Fibroblast of the aortic adventitia (primary cell): ENCODE measurements at places on chromosomes 2 and 18. TPM values are rescaled to one million over a fixed set of nuclear protein-coding genes. Genes with fewer than 3 reads are reported as not detected.

MRO gene
- total RNA-seq, result under 0.01 and 6.5 TPM in 2 replicates

CRYBA2 gene
- not detected in 2 replicates for total RNA-seq

RESP18 gene
- not detected in 2 replicates for total RNA-seq

SCN9A gene
- 14.0 and 22.9 TPM in 2 replicates for total RNA-seq

GRCh38 chr2:3170792-3171455 lies 206.7 kb downstream of the EIPR1 start:
- DNase-seq, result no peak

DNA sequence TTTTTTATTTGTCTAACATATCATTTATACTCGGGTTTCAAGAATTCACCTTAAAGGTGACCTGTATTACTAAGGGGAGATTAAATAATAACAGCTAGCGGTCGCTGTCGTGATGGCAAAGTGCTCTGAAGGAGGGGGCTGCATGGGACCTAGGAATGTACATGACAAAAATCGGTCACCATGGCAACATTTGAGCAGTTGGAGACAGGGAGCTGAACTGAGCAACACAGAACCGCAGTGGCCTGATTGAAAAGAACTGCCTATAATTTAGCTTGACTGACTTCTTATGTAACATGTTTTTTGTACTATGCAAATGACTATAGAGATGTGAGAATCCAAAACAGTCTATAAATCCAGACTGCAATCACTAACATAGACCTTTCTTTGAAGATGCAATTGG lies 34.3 kb upstream of the EPHA4 start:
- no peak for DNase-seq

DNA sequence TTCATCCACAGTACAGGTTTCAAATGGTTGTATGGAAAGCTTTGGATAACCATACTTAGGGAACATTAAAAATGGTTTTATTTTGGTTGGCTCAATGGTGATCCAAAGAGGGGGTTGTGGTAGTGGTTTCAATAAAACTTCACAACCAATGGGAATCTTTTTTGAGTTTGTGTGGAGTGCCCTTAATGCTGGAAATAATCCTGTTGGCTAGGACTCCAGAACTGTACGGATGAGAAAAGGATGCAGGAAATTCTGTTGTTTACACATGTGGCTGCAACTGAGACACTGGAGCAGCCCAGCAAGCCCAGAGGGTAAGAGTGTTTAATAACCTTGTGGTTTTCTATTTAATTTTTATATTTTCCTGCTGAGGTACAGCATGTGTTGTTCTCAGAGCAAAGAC lies at the start of gene CCDC102B:
Gene CCDC102B, plus strand, starts transcription at position 210 of the 400 bp plus-strand sequence. CDS start 38,684 bp downstream, outside the sequence.
- peak; percentile 17 for DNase-seq

GRCh38 chr2:3982160-3982559 lies 278.8 kb downstream of the DCDC2C start:
- no peak for DNase-seq

DNA sequence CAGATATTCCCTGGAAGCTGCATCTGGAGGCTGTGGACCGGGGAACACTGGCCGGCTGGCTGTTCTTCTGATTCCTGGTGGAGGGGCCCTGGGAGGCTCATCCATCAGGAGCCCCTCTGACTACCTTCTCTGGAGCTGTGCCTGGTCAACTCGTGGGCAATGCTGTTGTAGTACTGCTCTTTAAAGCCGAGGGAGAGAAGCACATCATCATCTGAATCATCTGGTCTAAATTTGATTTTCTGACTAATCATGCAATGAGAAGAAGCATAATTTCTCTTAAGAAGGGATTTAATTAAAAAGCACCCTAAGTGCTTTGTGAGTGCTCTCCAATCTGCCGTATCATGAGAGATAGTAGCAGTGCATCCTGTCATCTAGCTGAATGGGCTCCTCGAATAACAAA lies 229.5 kb downstream of the FHOD3 start:
- DNase-seq, result no peak

- no peak for DNase-seq
Measured at GRCh38 chr18:10412933-10413332, 41.5 kb upstream of the APCDD1 start.

GRCh38 chr2:107502539-107502938 lies 324.2 kb upstream of the RGPD4 start:
- DNase-seq, result no peak

- DNase-seq, result no peak
Measured at GRCh38 chr2:39732482-39732881, 46.6 kb downstream of the THUMPD2 start.

GRCh38 chr2:124683536-124684428 lies 658.7 kb downstream of the CNTNAP5 start:
- peak; percentile 21 for DNase-seq

DNA sequence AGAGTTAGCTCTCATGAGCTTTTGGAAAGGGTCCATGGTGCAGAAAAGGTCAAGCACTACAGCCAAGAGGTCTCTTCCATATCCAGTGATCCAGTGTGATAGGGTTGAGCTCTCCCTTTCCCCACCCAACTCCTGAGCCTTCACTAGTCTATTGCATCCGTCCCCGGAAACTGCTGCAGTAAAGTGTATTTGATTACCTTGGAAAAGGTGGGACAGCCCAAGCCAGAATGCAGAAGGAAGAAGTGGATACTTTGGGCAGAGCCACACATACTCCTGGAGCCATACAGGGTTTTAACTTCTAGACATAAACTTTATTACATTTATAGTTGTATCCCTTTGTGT lies 3.6 kb downstream of the PNKD start:
- DNase-seq, result no peak

DNA sequence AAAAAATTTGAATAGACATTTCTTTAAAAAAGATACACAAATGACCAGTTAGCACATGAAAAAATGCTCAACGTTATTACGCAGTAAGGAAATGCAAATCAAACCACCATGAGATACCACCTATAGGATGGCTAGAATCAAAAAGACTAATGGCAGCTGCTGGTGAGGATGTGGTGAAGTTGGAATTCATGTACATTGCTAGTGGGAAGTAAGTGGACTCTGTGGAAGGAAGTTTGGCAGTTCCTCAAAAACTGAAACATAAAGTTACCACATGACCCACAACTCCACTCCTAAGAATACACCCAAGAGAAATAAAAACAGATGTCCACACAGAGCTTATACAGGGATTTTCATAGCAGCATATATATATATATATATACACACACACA lies 51.2 kb downstream of the MBP start:
- DNase-seq, result peak; percentile 81

- DNase-seq, result peak; percentile 81
Measured at GRCh38 chr2:224195925-224196571, 157.0 kb upstream of the SERPINE2 start.

DNA sequence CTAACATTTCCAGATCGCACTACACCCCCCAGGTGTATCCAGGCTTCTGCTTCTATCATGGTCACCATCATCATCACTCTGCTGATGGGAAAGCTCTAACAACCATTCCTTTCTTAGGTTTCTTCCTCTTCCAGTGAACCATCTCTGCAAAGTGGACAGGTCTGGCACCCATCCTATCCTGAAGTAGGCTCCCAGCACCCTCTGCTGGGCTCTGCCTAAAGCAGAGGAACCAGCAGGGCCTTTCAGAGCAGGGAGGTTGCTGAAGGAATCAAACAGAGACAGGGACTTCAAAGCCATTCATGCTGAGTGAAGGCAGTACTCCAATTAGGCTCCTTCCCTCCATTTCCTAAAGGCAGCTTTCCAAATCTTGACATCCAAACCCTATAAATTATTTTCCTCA lies 27.2 kb upstream of the SATB2 start:
- peak; percentile 21 for DNase-seq

GRCh38 chr2:239873656-239874635 lies 151.2 kb downstream of the NDUFA10 start:
- DNase-seq, result no peak

- no peak for DNase-seq
Measured at GRCh38 chr2:11168488-11168887, 13.2 kb downstream of the SLC66A3 start.

DNA sequence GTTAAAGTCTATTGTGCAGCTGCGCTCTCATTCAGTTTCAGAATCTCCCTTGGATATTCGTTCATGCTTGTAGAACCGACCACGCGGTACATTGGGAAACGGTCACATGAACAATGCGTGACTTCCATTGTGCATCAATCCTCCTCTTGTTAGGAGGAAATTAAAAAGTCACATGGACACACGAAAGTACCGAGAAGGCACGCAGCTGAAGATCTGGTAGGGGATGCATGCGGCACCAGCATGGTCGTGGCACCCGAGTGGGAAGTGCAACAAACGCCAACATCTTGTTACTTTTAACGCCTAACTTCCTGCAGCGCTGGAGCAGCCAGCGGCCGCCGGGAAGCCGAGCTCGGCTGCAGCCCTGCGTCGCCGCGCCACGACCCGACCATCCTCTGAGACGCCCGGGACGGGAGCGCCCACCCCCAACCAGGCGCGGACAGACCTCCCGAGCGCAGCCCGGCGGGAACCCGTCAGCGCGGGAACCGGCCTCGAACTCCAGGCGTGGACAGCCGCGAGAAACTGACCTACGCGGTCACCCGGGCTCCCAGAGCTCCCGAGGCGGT lies 412 bp downstream of the OSBPL1A start:
- DNase-seq, result peak; percentile 81

DNA sequence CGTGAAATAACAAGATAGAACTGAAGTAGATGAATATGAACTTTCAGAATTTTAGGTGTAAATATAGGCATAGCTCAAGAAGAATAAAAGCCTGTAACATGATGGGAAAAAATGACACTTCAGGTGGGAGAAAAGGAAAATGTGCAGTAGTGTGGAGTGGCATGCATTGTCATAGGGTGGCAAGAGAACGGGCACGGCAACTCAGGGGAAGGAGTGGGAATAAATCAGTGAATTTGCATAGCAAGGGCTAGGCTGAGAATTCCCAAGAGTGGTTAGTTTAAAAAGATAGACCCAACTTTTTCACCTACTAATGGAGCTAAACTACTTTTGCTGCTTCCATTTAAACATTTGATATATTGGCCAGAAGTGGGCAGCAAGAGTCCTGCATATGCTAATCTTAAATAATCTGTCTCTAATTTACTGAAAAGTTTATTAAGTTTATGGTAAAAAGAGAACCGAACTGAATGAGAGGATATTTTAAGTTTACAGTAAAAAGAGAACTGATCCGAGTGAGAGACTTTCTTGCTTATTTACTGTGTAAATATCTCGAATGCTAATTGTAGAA lies 228.1 kb downstream of the CTNNA2 start:
- no peak for DNase-seq

DNA sequence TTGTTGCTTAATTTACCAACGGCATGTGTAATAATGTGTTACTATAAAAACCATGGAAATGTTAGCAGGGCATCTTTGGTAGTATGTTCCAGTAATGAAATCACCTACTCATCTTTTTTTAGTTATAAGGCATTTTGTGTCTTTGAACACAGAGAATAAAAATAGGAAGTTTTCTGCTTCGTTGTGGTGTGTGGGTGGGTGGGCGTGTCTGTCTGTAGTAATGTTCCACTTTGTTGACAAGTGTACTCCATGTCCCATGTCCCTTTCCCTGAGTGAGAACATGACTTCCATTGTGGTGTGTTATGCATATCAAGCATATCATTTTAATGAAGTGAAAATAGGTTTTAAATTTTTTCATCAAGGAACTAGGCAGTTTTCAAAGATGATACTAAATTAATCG lies 149.3 kb downstream of the VWC2L start:
- no peak for DNase-seq

DNA sequence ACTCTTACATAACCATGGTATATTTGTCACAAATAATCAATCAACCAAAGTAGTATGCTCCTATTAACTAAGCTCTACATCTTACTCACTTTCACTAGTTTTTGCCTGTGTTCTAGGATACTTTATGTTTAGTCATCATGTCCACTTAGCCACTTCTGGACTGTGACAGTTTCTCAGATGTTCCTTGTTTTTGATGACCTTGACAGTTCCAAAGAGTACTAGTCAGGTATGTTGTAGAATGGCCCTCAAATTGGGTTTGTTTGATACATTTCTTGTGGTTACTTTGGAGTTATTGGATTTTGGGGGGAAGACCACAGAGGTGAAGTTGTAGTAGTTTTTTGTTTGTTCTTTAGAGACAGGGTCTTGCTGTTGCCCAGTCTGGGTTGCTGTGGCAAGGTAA lies 35.5 kb downstream of the BUB1 start:
- DNase-seq, result no peak

DNA sequence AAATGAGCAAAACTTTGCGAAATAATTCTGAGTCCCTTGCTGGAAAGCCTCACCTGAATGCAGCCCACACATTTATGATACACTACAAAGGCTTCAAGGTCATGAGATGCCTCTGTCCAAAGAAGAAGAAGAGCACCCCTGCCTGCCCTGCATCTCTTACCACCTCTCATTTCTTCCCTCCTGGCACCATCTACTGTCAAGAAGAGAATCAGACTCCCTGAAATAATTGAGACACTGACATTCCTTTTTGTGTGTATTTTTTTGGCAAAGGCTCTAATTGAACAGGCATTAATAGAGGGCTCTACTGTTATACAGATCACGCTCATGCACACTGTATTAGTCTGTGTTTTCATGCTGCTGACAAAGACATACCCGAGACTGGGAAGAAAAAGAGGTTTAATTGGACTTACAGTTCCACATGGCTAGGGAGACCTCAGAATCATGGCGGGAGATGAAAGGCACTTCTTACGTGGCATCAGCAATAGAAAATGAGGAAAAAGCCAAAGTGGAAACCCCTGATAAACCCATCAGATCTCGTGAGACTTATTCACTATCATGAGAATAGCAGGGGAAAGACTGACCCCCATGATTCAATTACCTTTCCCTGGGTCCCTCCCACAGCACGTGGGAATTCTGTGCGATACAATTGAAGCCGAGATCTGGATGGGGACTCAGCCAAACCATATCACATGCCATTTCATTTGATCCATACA lies 176.3 kb downstream of the ALPK2 start:
- no peak for DNase-seq

GRCh38 chr2:225764346-225764745 lies 364.8 kb downstream of the NYAP2 start:
- DNase-seq, result peak; percentile 25
